NCI-H774 (cell line): ENCODE measurements at places on chromosomes 3 and 15.

DNA sequence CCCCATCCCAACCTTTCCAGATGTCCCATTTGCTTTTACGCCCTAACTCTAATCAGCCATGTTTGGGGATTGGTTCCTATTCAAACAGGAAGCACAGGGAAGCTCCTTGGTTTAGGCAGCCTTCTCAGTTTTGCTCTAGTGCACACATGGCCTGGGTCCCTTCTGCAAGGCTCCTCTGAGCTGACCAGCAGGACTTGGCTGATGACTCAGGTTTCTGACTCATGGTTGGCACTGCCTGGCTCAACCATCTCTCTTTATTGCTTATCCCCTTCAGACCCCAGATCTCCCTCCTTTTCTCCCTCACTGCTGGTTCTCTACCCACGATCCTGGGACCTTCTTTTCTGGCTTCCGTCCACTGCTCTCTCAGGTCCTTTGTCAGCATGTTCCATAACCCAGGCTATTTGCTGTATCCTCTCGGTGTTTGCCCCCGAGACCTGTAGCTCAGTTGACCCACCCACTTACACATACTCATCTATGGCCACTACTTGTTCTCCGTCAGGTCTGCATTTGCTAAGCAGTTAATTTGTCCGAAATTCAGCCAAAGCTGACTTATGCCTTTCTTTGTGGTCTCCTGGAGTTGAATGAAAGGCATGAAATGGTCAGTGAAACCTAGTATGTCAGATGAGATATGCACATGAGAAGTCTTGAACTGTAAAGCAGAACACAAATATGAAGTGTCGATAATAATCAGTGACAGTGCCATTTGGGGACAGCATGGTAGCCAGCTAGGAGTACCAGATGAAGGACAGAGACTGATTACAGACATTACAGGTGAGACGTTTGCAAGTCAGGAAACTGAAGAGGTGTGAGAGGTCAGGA lies 323.5 kb upstream of the ROPN1 start:
- DNase-seq = no peak

GRCh38 chr3:11900824-11901223 lies 54.1 kb upstream of the TAMM41 start:
- no peak for DNase-seq

- DNase-seq = no peak
These were observed 473.7 kb upstream of the ROBO2 start for GRCh38 chr3:76566211-76566534.

GRCh38 chr15:50641318-50641717 lies 45.3 kb downstream of the TRPM7 start:
- DNase-seq = no peak

DNA sequence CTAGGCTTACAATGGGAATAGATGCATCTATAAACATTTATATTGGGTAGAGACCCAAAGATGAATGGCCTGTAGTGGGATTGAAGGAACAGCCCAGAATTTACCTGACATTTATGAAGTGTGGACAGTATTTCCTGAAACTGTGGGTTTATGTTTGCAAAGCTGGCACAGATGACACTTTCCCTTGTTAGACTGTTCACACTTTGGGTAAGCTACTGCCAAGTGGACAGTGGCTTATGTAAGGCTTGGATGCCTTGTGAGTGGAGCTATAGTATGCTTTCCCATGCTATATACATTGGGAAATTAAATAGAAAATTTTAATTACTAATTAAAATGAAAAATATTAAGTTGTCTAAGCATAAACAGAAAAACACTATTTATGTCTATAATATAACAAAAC lies 48.5 kb downstream of the STARD9 start:
- no peak for DNase-seq

DNA sequence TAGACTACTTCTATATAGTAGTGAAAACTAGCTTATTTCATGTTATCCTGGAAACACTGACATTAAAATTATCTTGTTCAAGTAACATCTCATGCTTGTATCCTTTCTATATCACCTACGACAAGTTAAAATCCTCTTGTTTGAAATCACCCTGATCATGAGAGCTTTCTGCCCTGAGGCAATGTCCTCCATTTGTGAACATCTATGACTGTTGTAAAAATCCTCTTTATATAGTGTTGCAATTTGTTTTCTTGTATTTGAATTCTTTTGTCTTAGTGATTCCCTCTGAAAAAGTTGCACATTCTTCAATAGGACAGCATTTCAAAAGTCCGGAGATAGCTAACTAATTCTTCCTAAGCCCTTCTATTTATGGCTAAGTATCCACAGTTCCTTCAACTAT lies 480.3 kb downstream of the NSUN3 start:
- no peak for DNase-seq

GRCh38 chr3:156602424-156602823 lies 47.5 kb upstream of the SSR3 start:
- no peak for DNase-seq

- no peak for DNase-seq
These were observed 41.1 kb downstream of the THBS1 start for GRCh38 chr15:39621976-39622375.

GRCh38 chr3:47464588-47464987 lies 11.2 kb downstream of the SCAP start:
- no peak for DNase-seq

- no peak for DNase-seq
These were observed 114.4 kb downstream of the ATG7 start for GRCh38 chr3:11386465-11387113.

- no peak for DNase-seq
These were observed 210.5 kb downstream of the FGF12 start for GRCh38 chr3:192516820-192517219.

- DNase-seq = peak; percentile 66
These were observed 8.3 kb downstream of the ANKRD63 start for GRCh38 chr15:40274350-40275274.

DNA sequence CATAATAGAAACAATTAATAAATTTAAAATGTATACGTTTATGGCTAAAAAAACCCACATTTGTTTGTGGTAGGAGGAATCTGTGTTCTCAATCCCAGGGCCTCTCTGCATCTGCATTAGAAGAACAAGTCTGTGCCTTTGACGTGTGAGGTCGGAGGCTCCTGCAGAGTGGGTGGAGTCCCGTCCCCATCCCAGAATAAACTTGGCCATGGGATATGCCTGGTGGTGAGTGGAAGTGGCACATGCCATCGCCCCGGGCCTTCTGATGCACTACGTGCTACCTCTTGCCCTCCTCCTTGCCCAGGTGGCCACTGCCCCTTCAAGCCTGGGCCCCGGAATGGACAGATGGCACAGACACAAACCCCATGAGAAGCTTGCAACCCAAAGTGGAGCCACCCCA lies 131.1 kb upstream of the NSMCE3 start:
- DNase-seq = no peak

- no peak for DNase-seq
These were observed 334.5 kb upstream of the FRG2C start for GRCh38 chr3:75329476-75330097.

- no peak for DNase-seq
These were observed 32.3 kb upstream of the OCA2 start for GRCh38 chr15:28131400-28131799.

DNA sequence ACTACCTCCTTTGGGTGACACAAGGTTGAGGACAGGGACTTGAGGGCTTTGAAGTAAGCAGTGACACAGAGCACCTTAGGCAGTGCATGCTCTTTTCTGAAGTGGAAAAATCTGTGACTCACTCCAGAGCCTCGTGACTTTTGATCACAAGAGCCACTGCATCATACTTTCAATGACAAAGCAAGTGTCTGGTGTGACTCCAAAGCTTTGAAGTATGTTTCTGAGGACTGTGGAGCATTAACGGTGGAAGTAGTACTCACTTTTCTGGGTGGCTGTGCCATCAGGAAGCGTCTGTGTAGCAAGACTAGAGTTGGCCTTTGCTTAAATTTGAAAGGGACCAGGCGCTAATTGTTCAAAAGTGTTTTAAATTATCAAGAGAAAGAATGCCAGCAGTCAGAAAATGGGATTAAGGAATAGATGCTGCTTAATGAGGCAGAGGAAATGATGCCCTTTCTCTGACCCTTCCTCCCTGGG lies 210.7 kb upstream of the TRIM42 start:
- DNase-seq = no peak

- DNase-seq = no peak
These were observed 8.6 kb downstream of the TLR9 start for GRCh38 chr3:52216585-52217408.

DNA sequence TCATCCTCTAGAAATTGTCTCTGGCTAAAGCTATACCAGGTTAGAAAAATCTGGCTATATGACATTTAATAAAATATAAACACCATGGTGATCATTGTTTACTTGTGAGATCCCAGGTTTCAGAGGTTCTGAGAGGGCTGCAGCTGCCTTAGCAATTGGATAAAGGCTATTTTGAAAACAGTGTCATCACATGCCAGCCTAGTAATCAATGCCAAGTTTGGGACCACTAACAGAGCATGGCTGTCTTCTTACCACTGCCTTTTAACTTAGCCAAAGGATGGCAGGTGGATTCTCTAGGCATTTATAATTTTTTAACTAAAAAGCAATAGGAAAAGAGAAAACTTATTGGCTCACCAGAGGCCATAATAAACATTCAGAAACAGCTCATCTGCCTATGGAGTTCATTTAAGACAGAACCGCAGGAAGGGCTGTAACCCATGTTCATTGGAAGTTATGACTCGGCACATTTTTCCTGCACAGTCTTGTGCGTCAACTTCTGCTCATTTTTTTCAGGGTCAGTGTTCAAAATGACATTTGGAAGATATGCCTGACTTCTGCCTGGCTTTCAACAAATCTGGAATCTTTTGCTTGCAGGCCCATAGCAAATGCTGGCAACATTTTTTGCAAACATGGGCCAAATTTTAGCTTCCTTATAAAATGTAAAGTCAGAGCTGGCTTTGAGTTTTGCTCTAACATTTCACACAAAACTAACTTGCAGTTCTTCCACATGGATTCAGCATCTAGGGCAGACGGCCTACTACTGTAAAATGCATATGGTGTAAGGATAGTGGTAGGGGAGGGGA lies 476.0 kb upstream of the TBL1XR1 start:
- DNase-seq = no peak

DNA sequence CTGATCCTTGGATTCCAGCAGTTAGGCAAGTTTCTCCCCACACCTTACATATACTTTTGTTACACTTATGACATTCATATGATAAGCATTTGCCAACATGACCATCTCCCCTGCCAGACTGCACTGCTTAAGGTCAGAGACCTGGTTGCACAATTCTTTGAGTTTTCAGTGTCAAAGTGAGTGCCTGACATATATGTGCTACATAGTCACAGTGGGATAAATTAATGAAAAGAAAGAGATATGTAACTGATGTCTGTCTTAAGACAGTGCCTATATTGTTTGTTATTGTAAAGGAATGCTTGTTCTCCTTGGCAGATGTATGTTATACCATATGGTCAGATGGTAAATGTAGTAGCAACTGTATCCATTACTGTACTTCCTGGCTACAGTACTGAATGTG lies 3.5 kb upstream of the DCUN1D1 start:
- no peak for DNase-seq

- DNase-seq = no peak
These were observed 41.6 kb upstream of the ROPN1 start for GRCh38 chr3:124033360-124034015.

GRCh38 chr15:45821390-45821789 lies 186.6 kb downstream of the SQOR start:
- no peak for DNase-seq

DNA sequence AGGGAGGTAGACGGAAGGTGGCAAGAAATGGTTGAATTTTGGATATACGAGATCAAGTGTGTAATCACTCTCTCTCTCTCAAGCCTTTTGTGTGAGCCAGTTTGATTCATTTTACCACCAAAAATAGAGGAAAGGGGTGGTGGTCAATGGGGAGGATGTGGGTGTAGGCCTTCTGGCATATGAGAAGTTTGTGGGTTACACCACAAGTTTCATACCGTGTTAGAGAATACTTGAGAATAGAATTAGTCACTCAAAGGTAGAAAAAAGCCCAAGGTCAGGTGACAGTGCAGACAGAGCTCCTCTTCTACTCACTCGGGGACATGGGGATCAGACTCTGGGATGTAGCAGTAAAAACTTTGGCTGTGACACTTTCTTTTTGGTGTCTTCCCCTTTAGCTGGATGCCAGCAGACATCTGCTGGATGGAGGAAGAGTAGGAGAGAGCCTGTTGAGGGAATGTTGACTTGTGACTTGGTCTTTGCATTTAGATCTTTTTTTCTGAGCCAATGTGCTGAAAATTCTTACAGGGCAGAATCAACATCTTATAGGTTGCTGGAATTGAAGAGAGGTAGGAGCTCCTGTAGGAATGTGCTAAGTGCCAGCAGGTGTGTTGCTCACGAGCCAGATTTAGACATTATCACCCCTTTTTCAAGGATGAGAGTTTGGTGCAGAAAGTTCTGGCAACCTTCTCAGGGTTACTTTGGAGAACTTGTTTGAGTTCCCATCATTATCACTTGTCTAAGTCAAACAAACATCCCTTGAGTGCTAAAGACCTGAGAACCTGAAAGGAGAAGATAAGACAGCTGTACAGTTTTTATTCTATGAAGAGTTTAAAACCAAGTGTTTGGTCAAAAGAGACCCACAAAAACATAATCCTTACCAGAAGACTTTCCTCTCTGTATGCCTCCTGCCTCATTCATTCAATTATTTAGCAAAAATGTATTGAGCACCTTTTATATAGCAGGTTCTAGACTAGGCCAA lies 43.9 kb upstream of the RYK start:
- DNase-seq = no peak

GRCh38 chr3:54967731-54968161 lies 39.9 kb upstream of the LRTM1 start:
- DNase-seq = no peak
